Astrocyte of the hippocampus (primary cell): ENCODE measurements at places on chromosomes 3 and 15.

GRCh38 chr15:38373016-38373415 lies 80.9 kb upstream of the FAM98B start:
- DNase-seq: no peak

GRCh38 chr15:29244123-29244522 lies 25.5 kb downstream of the NSMCE3 start:
- DNase-seq: no peak

GRCh38 chr3:83002869-83003445 lies 1241.5 kb upstream of the GBE1 start:
- DNase-seq: no peak

- no peak for DNase-seq
These were observed 99.1 kb downstream of the LRRC28 start for GRCh38 chr15:99350408-99350807.

- DNase-seq: no peak
These were observed 48.0 kb downstream of the ZIC4 start for GRCh38 chr3:147358144-147358992.

DNA sequence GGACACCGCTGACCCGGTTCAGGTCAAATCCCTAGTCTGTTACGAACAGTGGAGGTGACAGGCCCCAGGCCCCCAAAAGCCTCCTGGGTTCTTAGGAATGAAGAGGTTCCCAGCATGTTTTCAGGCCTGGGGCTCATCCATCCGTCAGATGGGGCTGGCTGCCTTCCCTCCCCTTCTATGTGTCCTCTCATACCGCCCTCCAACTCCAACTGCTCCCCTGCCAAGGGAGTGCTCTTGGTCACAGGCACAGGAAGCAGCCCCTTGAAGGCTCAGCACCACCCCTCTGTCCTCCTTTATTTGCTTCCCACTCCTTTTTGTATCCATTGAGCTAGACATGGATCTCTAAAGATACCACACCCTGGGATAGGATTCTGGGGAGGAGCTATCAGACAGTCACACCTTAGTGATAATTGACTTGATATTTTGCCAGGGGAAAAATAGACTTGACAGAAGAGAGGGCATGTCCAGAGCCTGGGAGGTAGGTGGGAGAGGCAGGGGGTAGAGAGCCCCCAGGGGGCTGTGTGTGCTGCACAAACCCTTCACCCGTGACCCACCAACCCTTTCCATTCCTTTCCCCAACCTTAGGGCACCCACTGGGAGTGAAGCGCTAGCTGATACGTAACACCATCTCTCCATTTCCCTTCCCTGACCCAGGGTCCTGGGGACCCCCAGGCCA lies 10.7 kb upstream of the CSPG4 start:
- DNase-seq: no peak

DNA sequence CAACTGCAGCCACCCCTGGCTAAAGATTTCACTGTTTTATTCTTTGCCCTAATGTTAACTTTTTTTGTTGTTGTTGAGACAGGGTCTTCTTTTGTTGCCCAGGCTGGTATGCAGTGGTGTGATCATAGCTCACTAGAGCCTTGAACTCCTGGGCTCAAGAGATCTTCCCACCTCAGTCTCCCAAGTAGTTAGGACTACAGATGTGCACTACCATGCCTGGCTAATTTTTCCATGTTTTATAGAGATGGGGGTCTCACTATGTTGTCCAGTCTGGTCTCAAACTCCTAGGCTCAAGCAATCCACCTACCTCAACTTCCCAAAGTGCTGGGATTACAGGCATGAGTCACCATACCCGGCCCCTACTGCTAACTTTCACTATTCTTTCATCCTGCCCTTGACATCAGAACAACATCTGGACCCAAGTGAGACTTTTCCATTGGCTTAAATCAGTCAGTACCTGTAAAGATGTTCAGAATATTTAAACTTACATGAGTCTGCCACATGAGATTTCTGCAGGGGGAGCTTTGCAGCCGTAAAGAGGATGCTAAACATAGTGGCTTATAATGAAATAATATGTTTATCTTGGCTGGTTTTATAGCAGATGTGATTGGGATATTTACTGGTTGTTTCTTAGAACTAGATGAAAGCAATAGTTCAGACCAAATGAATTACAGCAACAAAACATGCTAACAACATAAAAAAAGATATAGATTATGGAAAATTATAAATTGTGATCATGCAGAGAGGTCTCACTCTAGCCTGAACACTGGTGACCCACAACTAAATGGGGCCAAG lies 73.6 kb downstream of the HMG20A start:
- no peak for DNase-seq

DNA sequence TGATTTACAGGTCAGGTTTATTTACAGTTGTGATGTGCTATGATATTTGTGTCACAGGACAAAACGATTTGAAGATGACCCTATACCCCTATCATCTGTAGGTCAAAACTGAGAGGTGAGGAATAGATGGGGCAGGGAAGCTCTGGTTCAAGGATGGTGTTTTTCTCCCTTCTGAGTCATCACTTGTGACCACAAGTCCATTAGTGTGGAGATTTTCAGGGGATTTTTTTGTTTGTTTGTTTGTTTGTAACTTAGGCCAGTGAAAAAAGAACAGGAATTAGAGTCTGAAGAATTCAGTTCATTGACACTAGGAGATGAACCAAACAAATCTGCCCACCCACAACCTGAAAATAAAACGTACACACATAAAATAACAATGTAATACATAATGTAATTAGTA lies 62.7 kb upstream of the FAM98B start:
- peak; percentile 43 for DNase-seq

DNA sequence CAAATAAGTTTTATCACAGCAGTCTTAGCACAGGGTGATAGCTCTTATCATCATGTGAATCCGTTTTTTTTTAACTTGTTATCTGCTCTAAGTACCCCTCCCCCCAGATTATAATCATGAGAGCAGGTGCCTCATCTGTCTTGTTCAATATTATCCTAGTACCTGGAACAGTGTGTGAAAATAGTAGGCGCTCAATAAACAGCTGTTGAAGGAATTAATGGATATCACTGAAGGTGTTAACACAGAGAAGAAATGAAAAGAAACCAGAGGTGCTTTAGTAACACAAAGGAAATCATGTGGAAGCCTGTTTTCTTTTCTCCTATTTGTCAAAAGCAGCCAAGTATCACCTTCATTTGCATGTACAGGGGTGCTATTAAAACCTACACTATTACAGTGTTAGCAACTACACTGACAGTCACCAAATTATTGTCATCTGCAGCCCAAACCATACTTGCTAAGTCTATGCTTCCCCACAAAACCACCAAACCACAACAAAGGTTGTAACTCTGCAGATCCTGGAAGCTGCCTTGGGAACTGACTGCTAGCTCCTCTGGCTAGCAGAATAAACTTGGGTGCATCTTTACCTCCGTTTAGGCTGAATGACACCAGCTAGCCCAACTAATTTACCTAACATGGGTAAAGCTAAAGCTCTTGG lies 2.9 kb downstream of the XPC start:
- peak; percentile 65 for DNase-seq

GRCh38 chr3:78645628-78646310 lies 1122.0 kb downstream of the ROBO1 start:
- DNase-seq: peak; percentile 89
